ENCODE measurements at places on chromosomes 3 and 15.

GRCh38 chr3:66409771-66410754 is 90.8 kb downstream of the LRIG1 start:
- no peak for DNase-seq

- DNase-seq, result no peak
Measured at GRCh38 chr3:112634786-112635541, 6.0 kb downstream of the CCDC80 start.

GRCh38 chr3:193897288-193897687 is 238.7 kb upstream of the HES1 start:
- no peak for DNase-seq

- DNase-seq, result no peak
Measured at GRCh38 chr3:123459862-123460261, 11.0 kb upstream of the ADCY5 start.

DNA sequence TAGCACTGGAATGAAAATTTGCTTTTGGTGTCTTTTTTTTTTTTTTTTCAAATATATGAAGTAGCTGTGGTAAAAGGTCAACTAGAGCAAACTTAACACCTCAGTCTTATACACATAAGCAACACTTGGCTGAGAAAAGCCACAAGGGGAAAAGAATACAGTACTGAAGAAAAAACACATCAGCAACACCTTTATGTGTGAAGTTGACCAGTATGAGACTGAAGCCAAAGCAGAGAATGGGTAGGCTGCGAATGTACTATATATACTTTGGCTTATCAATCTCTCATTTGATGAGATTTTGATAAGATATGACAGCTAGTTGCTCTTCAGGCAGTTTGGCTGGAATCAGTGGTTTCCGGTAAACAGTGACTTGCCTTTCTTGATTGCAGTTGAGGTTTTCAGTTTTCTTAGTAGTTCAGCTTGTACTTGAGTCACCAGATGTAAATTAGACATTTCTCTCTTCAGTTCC is 22.0 kb upstream of the ZCWPW2 start:
- DNase-seq, result no peak

DNA sequence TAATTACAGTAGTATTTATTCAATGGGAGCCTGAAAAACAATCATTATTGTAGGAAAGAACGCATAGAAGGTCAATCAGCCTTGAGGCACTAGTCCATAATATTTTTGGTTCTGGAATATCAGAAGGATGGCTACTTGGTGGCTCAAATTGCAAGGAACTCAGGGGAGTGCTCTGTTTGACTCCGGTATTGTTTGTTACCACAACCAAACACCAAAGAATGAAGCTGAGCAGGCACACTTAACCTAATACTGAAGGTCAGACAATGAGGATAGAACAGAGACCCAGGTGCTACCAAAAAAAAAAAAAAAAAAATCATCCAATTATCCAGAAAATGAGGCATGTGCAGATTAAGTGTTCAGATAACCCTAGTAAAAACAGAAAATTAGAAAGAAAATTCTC is 11.1 kb upstream of the SATB1 start:
- no peak for DNase-seq

GRCh38 chr3:17394541-17395155 is 347.8 kb downstream of the TBC1D5 start:
- DNase-seq, result no peak

GRCh38 chr15:42069025-42069424 is 25.3 kb downstream of the PLA2G4D start:
- no peak for DNase-seq

DNA sequence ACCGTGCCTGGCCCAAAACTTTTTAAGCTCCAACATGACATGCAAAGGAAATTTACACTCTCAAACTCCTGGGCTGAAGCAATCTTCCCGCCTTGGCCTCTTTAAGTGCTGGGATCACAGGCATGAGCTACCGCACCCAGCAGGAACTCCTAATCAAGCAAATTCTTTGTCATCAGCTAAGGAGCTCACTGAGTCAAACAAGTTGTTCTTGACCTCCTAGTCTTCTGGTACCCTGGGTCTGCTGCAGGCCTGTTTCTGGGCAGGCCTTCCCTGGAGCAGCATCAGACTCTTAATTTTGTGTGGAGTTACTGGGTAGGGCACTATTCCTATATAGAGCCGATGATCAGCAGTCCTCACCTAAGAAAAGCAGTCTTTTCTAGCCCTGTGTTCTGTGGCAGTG is 68.4 kb upstream of the FLNB start:
- DNase-seq, result no peak

- no peak for DNase-seq
Measured at GRCh38 chr15:57549935-57550334, 41.8 kb upstream of the MYZAP start.

DNA sequence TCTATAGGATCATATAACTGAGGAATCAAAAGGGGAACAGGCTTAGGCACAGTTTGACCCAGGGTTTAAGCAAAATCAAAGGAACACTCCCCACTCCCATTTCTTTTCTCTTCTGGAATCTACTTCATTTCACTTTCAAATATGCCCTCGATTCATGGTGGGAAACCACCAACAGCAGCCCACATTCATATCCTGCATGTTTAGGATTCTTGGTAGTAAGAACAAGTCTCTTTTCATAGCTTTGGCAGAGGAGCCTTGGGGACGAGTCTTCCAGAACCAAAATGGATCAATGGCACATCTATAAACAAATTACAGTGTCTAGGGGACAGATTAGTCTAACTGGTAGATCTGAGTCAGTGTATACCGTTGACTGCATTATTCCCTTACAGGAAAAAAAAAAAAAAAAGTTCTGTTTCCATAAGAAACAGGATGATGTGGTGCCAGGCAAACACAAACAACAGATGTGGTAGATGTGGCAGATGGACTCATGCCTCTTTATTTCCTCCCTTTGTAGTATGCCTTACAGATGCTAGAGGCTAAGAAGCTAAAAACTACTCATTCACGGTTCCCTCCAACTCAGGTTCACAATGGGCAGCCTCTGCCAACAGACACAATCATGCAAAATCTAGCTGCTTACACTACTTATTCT is 578.3 kb upstream of the ADAMTS9 start:
- DNase-seq, result no peak

DNA sequence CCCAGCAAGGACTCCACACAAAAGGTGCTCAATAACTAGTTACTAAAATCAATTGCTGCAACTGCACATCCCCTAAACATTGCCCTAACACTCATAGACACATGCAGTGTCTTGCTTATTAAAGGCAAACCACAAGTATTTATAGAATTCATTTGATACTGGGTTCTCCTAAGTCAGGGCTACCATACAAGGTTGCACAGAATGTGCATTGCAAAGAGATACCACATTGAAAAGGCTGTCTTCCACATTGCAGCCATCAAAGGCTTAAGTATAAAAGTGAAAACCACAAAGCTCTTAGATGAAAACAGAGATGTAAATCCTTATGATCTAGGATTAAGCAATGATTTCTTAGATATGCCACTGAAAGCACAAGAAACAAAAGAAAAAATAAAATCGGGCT is 33.6 kb upstream of the TOPAZ1 start:
- peak; percentile 1 for DNase-seq

GRCh38 chr15:40325188-40325587 is 1.7 kb downstream of the INAFM2 start:
- no peak for DNase-seq

GRCh38 chr3:78988324-78988723 is 779.5 kb downstream of the ROBO1 start:
- no peak for DNase-seq

- DNase-seq, result peak; percentile 10
Measured at GRCh38 chr3:113441051-113441770, at the start of gene CFAP44. CFAP44 (minus strand) TSS chr3:113441493; CDS start chr3:113433664, 7,829 bp downstream.

- peak; percentile 28 for DNase-seq
Measured at GRCh38 chr3:105747060-105747541, 121.7 kb downstream of the CBLB start.

DNA sequence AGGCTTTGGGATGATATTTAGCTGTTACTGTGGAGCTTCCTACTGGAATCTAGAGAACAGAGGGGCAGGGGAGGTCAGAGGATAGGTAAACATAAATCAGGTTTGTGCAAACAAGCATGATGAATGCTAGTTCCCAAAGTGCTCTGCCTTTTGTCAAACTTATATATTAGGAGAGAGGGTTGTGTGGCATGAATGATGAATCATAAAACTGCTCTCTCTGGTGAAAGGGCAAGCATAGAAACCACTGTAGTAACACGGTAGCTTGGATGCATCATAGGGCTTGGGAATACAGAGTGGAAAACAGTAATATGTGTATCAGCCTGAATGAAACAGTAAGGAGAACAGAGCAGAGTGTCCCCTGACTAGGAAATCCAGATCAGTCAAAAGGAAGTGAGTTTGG is 486.7 kb downstream of the IL5RA start:
- DNase-seq, result no peak

DNA sequence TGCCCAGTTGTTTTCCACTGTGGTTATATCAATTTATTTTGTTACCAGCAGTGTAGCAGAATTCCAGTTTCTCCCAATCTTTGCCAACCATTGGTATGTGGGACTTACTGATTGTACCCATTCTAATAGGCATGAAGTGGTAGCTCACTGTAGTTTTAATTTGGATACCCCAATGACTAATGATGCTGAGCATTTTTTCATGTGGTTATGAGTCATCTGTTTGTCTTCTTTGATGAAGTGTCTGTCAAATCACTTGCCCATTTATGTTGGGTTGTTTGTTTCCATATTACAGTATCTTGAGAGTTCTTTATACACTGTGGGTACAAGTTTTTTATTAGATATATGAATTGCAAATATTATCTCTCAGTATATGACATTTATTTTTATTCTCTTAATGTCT is 644.3 kb downstream of the NR2F2 start:
- DNase-seq, result no peak

- no peak for DNase-seq
Measured at GRCh38 chr3:48301800-48302166, 31.7 kb downstream of the SPINK8 start.

DNA sequence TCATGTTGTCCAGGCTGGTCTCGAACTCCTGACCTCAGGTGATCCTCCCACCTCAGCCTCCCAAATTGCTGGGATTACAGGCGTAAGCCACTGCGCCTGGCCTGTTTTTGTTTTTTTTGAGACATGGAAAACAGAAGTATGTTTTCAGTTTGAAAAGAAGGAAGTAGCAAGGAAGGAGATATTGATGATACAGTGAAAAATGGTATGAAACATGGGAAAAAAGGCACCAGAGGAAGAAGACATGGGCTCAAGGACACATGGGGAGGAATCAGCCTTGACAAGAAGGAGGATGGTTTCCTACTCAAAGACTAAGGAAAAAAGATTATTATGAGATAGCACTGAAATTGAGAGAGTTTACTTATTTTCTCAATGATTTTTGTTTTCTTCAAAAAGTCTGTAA is 30.7 kb downstream of the FMN1 start:
- no peak for DNase-seq

GRCh38 chr15:37777006-37777405 is 157.4 kb upstream of the TMCO5A start:
- DNase-seq, result no peak

Data from BJ (cell line).